ENCODE measurements at places on chromosomes 16 and 17.
A peak's percentile ranks its signal among the peaks of the same experiment; 100 is the strongest.

DNA sequence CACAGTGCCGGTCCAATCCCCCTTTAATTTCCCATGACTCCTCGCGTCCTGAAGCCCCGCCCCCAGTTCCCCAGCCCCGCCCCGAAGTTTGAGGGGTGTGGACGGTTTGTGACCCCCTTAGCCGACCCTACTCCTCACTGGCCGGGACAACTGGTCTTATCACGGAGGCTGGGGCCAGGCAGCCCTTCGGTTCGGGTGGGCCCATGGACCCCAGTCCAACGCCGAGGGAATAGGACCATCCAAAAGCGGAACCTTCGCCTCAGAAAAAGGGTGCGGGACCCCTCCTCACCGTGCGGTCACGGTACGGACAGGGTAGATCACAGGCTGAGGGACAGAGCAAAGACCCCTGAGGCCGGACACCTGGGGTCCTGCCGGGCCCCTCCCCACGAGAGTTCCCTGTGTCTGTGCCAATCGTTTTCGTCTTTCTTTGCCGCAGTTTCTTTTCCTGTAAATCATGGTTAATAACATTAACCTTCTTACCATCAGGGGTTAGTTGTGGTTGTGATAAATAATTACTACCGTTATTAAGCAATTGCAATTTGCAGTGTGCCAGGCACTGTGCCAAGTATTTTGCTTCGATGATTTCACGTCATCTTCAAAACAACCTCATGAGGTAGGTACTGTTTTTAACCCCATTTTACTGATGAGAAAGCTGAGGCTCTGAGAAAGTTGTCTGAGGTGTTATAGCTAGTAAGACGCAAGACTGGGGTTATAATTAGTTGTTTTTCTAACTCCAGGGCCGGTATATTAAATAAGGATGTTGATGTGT lies 543 bp downstream of the TMUB2 start:
- DNase-seq, result peak; percentile 83

DNA sequence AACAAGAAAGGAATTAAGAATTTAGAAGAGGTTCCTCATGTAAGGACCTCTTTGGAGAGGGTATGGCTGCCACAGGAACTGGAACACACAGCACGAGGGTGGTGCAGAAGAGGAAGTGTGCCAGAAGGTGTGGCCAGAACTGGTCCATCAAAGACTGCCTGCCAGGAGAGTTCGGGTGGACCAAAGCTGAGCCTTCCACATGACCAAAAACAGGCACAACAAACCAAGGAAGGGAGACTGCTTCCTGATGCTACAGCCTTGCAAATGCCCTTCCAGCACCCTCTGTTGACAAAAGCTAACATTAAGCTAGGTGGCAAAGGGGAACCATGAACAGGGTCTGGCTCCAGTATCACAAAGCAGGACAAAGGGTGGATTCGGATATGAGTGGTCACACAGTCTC lies 125.8 kb upstream of the TMEM97 start:
- no peak for DNase-seq

DNA sequence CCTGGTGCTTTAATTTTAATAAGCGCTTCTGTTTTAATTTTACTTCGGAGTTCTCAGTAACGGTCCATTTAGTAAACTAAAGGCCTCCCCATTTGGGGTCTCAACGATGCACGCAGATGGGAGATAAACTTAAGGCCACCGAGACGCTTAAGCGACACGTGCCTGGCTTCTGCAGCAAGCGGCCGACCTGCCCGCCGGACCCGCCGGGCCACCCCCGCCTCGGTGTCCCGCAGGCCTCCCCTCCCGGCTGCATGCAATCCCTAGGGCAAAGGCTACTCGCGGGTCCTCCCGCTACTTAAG lies 592 bp downstream of the GCSH start:
- DNase-seq, result no peak

- DNase-seq, result no peak
Observed at GRCh38 chr16:80433623-80434022, 107.2 kb upstream of the DYNLRB2 start.

GRCh38 chr17:37677021-37677420 lies 33.8 kb upstream of the DDX52 start:
- DNase-seq, result no peak

DNA sequence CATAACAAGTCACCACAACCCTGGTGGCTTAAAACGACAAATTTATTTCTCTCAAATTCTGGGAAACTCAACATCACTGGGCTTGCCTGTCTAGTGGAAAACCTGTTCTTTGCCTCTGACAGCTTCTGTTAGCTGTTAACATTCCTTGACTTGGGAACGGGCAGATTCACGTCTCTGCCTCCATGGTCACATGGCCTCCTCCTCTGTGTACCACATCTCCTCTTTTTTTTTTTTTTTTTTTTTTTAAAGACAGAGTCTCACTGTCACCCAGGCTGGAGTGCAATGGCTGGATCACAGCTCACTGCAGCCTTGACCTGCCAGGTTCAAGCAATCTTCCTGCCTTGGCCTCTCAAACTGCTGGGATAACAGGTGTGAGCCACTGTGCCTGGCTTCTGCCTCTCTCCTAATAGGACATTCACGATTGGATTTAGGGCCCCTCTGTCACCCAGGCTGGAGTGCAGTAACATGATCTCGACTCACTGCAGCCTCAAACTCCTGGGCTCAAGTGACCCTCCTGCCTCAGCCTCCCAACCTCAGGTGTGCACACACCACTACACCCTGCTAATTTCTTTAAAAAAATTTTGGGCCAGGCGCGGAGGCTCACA lies 11.7 kb upstream of the LLGL1 start:
- DNase-seq, result no peak

DNA sequence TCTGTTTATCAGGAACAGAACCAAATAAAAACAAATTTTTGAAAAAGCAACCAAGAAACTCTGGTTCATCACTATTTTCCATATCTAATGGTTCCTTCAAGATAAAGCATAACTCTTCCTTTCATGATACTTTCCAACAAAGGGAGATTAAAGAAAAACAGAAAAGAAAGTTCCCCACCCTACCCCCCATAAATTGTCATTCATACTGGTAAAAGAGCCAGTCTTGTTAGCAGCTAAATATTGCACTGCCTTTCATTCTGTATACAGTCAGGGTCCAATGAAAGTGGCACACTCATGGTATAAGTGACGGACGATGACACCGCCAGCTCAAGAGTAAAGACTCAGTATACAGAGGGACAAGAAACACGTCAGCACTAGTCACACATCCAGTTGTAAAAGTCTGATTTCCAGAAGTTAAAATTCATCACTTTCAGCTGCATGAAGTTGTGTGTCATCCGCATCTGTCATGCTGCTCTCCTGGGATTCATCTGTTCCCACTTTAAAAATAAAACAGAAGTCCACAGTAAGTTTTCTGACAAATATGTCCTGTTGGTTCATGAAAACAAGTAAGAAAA lies 68.5 kb downstream of the CDC27 start:
- no peak for DNase-seq

DNA sequence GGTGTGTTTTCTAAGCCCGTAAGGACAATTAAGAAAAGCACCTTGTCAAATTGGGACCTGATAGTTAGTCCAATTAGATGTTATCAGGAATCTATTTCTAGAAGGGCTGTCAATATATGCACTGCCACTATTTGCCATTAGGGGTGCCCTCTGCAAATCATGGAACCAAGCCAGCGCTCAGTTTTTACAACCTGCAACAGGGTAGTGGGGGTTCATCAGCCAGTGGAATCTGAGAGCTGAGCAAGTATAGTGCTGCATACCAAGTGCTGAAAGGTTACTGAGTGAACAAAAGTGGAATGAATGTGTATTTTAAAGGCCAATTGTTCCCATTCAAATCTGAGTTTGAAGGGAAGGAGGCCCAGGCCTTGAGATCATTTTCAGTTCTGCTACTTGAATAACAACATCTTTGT lies 10.4 kb downstream of the PRR11 start:
- peak; percentile 48 for DNase-seq

GRCh38 chr16:621526-622105 lies 9.2 kb upstream of the WFIKKN1 start:
- DNase-seq, result no peak

Data from germinal center (tissue), 1 donor.